ENCODE measurements at places on chromosomes 3 and 15. TPM values are rescaled to one million over a fixed set of nuclear protein-coding genes. Genes with fewer than 3 reads are reported as not detected.

DNA sequence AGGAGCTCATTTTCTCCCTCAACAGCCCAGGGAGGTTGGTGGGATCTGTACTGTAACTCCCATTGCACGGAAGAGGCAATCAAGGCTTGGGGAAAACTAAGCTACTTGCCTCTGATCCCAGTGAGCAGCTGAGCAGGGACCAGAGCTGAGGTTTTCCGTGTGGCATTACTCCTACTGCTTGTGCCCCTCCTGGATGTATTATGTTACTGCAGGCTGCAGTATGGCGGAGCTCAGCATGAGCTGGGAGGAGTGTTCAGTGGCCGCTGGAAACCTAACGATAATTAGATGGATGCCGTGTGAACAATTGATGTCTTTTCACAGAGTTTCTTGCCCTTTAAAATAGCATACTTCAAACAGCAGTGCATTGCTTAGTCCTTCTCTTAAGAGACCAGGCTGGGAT is 2.0 kb upstream of the TPRG1 start:
- DNase-seq, result no peak
- H3K36me3 ChIP-seq, result no peaks in the 10 kb centered on the region

The RHOV gene
- not detected for total RNA-seq

The PAK2 gene
- total RNA-seq, result 37.5 TPM

DNA sequence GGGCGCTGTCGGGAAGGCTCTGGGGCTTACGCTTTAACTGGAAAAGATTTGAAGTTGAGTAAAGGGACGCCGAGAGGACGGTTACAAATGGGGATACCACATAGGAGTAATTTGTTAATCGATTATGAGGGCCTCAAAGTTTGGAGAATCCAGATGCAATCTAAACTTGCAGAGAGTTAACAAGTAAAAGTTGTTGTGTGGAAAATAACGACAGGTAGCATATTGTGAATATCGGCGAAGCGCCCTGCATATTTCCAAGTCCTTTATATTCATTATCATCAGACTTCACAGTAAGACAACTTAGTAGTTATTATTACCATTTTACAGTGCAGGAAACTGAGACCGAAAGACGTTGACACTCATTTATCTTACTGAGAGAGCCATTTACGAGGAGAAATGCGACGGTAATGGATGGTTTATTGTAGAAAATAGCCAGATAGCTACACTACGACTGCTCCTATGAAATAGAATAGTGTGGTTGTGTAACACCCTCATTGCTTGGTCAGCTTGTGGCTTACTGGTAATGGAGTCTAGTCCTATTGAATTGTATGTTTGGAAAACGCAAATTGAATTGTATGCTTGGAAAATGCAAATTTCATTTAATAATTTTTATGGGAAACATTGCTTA is 700 bp downstream of the MKRN2 start:
- H3K36me3 ChIP-seq, result no peaks in the 10 kb centered on the region
- no peaks in the 10 kb centered on the region for H3K4me1 ChIP-seq
- peak; percentile 49 for DNase-seq
- H3K27ac ChIP-seq, result peak overlapping the region; percentile 95
- peak overlapping the region; percentile 94 for H3K4me3 ChIP-seq

The BCL2A1 gene
- 5.9 TPM for total RNA-seq

DNA sequence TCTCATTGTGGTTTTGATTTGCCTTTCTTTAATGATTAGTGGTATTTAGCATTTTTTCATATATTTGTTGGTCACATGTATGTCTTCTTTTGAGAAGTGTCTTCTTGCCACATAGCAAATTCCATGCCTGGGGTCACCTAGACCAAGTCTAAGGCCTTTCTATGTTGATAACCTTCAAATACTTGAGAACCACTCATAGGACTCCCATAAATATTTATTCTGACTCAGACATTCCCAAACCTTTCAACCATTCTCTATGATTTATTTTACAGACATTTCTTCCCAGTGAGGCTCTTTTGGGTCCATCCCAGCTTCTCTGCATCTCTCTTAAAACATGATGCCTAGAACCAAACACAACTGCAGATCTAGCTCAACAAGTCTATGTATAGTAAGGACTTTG is 69.2 kb downstream of the ATP8B4 start:
- DNase-seq, result peak; percentile 93
- H3K27ac ChIP-seq, result no peak overlapping the region
- H3K4me3 ChIP-seq, result no peak overlapping the region

DNA sequence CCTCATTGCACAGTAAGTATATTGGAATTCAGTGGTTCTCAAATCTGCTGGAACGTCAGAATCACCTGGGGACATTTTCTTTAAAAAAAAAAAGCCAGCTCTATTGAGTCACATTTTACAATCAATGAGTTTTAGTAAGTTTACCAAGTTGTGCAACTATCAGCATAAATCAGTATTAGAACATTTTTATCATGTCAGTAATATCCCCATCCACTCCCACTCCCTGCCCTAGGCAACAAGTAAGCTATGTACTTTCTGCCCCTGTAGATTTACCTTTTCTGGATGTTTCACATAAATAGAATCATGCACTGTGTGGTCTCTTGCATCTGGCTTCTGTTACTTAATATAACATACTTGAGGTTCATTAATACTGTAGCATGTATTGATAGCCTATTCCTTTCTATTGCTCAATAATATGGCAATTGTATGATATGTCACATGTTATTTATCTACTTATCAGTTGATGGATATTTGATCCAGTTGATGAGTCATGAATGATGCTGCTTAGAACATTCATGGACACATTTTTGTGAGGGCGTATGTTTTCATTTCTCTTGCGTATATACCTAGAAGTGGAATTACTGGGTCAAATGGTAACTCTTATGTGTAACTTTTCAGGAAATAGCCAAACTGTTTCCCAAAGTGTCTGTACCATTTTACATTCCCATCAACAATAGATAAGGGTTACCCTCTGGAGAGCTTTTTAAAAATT is 180.5 kb downstream of the THSD4 start:
- no peak overlapping the region for H3K4me3 ChIP-seq
- peak; percentile 89 for DNase-seq
- peak overlapping the region; percentile 96 for H3K27ac ChIP-seq
- H3K4me1 ChIP-seq, result peaks cover 22% of the 10 kb centered on the region
- H3K36me3 ChIP-seq, result no peaks in the 10 kb centered on the region

GRCh38 chr3:98966434-98966833 is 64.9 kb upstream of the DCBLD2 start:
- H3K27me3 ChIP-seq, result no peaks in the 10 kb centered on the region
- no peak for DNase-seq
- H3K4me3 ChIP-seq, result no peak overlapping the region
- no peak overlapping the region for H3K27ac ChIP-seq
- H3K4me1 ChIP-seq, result peaks cover 17% of the 10 kb centered on the region

- H3K4me1 ChIP-seq, result no peaks in the 10 kb centered on the region
- H3K27ac ChIP-seq, result no peak overlapping the region
- no peak for DNase-seq
- no peaks in the 10 kb centered on the region for H3K36me3 ChIP-seq
These were observed 160.0 kb downstream of the IL5RA start for GRCh38 chr3:2950159-2950558.

GRCh38 chr3:184599143-184599542 is 37.6 kb downstream of the EPHB3 start:
- no peak overlapping the region for H3K27ac ChIP-seq
- DNase-seq, result no peak
- H3K27me3 ChIP-seq, result peaks cover 30% of the 10 kb centered on the region
- no peak overlapping the region for H3K4me3 ChIP-seq

- no peaks in the 10 kb centered on the region for H3K36me3 ChIP-seq
- peaks cover 6% of the 10 kb centered on the region for H3K27me3 ChIP-seq
- H3K4me1 ChIP-seq, result no peaks in the 10 kb centered on the region
- DNase-seq, result no peak
These were observed at the start of gene ANKRD34C for GRCh38 chr15:79282371-79283251. Gene ANKRD34C (plus strand): TSS chr15:79282722. CDS start chr15:79293285, 10,563 bp downstream.

DNA sequence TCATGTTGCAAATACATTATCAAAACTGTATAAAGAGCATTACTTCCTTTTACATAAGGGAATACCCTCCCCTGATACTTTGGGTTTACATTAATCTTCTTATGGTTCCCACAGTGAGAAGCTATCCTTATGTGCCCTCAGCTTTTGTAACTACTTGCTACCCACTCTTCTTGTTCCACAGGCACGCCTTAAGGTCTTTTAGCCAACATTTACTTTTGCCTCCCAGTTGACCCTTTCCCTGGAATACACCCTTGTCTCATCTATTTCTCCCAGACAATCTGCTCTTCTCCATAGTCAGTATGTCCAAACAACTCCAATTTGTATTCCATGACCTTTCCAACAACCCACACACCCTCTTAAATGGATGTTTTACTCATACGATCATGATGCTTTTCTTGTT is 116.8 kb upstream of the COL8A1 start:
- H3K27ac ChIP-seq, result no peak overlapping the region
- no peaks in the 10 kb centered on the region for H3K4me1 ChIP-seq
- no peaks in the 10 kb centered on the region for H3K36me3 ChIP-seq
- no peaks in the 10 kb centered on the region for H3K27me3 ChIP-seq

- no peak overlapping the region for H3K4me3 ChIP-seq
- H3K27ac ChIP-seq, result no peak overlapping the region
- H3K4me1 ChIP-seq, result no peaks in the 10 kb centered on the region
- DNase-seq, result no peak
- H3K36me3 ChIP-seq, result no peaks in the 10 kb centered on the region
- H3K27me3 ChIP-seq, result no peaks in the 10 kb centered on the region
These were observed 530.8 kb downstream of the MFSD1 start for GRCh38 chr3:159332535-159333099.

- no peaks in the 10 kb centered on the region for H3K4me1 ChIP-seq
- no peak overlapping the region for H3K4me3 ChIP-seq
- DNase-seq, result peak; percentile 51
- H3K27ac ChIP-seq, result no peak overlapping the region
- H3K36me3 ChIP-seq, result peaks cover 2% of the 10 kb centered on the region
These were observed 143.5 kb downstream of the PDE8A start for GRCh38 chr15:85125056-85125661.

The KLHL40 gene
- not detected for total RNA-seq

GRCh38 chr3:98136631-98137030 is 6.1 kb downstream of the OR5H1 start:
- DNase-seq, result no peak
- no peaks in the 10 kb centered on the region for H3K27me3 ChIP-seq
- H3K36me3 ChIP-seq, result no peaks in the 10 kb centered on the region
- H3K4me3 ChIP-seq, result no peak overlapping the region
- no peak overlapping the region for H3K27ac ChIP-seq
- no peaks in the 10 kb centered on the region for H3K4me1 ChIP-seq

DNA sequence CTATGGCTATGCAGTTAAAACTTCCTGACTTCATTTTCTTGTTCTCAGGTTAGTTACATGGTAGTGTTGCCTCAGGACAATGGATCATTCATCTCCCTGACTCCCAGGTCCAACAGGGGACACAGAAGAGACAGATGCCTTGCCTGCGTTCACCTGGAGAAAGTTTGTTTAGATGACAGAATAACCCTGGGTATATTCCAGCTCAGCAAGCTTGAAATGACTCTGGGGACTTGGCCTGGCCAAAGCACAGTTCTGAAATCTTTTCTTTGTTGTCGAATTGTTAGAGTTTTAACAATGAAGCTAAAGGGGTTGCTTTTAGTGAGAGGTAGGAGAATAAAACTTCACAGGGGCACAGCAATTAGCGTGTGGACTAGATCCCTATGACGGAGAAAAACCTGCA is 206.1 kb downstream of the PDZRN3 start:
- no peaks in the 10 kb centered on the region for H3K4me1 ChIP-seq
- no peak for DNase-seq
- H3K4me3 ChIP-seq, result no peak overlapping the region
- H3K36me3 ChIP-seq, result no peaks in the 10 kb centered on the region
- H3K27ac ChIP-seq, result peak overlapping the region; percentile 40
- no peaks in the 10 kb centered on the region for H3K27me3 ChIP-seq

- no peak for DNase-seq
- no peaks in the 10 kb centered on the region for H3K27me3 ChIP-seq
- no peak overlapping the region for H3K27ac ChIP-seq
- H3K4me3 ChIP-seq, result no peak overlapping the region
- H3K4me1 ChIP-seq, result no peaks in the 10 kb centered on the region
These were observed 264.3 kb downstream of the RAP2B start for GRCh38 chr3:153426344-153426743.

The CERS3 gene
- total RNA-seq, result not detected

DNA sequence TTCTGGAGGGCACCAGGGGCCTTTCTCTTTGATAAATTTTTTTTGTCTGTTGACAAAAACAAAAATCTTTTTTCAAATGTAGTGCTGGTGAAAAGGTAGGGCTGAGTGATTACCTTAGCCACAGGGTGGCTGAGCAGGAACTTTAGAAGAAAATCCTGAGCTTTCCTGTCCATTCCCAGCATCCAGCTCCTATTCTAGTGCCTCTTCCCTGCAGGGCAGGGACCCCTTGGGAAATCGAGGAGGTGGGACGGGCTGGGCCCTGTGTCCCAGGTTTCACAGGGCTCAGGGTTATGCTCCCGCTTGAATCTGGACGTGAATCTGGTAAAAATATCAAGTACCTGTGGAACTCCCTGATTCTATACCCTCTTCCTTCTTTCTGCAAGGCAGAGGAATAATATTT is 31.7 kb downstream of the EDEM1 start:
- no peak for DNase-seq
- no peak overlapping the region for H3K27ac ChIP-seq
- H3K4me1 ChIP-seq, result peaks cover 2% of the 10 kb centered on the region

DNA sequence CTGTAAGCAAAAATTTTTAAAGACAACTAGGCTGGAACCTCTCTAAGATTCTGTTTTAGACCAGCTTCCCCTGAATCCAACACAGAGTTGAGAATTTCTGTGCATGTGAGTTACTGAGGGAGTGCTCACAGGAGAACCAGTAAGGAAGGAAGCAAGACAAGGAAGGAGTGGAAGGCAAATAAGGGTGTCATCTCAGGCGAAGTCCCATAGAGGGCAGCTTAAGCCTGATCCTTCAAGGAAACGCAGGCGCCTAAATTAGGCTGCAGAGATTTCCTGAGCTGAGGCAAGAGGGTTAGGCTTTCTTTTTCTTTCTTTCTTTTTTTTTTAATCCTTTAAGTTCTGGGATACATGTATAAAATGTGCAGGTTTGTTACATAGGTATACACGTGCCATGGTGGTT is 36.2 kb upstream of the COL6A6 start:
- no peaks in the 10 kb centered on the region for H3K36me3 ChIP-seq
- no peak overlapping the region for H3K4me3 ChIP-seq
- H3K27ac ChIP-seq, result no peak overlapping the region
- H3K27me3 ChIP-seq, result no peaks in the 10 kb centered on the region
- no peaks in the 10 kb centered on the region for H3K4me1 ChIP-seq
- DNase-seq, result peak; percentile 42

The KCNMB3 gene
- 1.5 TPM for total RNA-seq

GRCh38 chr3:2446146-2446545 is 347.5 kb downstream of the CNTN4 start:
- no peak for DNase-seq
- H3K27ac ChIP-seq, result no peak overlapping the region
- H3K4me3 ChIP-seq, result no peak overlapping the region
- H3K36me3 ChIP-seq, result no peaks in the 10 kb centered on the region

GRCh38 chr3:105899516-105899915 is 30.7 kb upstream of the CBLB start:
- H3K27me3 ChIP-seq, result no peaks in the 10 kb centered on the region
- no peak overlapping the region for H3K4me3 ChIP-seq
- DNase-seq, result peak; percentile 70

The NPAP1 gene
- not detected for total RNA-seq

Data from fibroblast of lung (primary cell).